SJCRH30 (cell line): ENCODE measurements at places on chromosomes 7 and 10. TPM values are rescaled to one million over a fixed set of nuclear protein-coding genes. Genes with fewer than 3 reads are reported as not detected.

- H3K4me3 ChIP-seq = no peak overlapping the region
- H3K4me1 ChIP-seq = peaks cover 35% of the 10 kb centered on the region
- H3K27ac ChIP-seq = peak overlapping the region; percentile 49
- DNase-seq = no peak
- H3K36me3 ChIP-seq = no peaks in the 10 kb centered on the region
- H3K27me3 ChIP-seq = no peaks in the 10 kb centered on the region
Observed at GRCh38 chr10:17219024-17219423, 9.0 kb upstream of the VIM start.

ACADSB gene
- 8.0 and 9.6 TPM in 2 replicates for total RNA-seq

- H3K27ac ChIP-seq = no peak overlapping the region
- H3K4me3 ChIP-seq = no peak overlapping the region
- H3K36me3 ChIP-seq = no peaks in the 10 kb centered on the region
Observed at GRCh38 chr7:152073352-152073751, 47.9 kb downstream of the GALNT11 start.

GPRIN2 gene
- not detected in 2 replicates for total RNA-seq

DNA sequence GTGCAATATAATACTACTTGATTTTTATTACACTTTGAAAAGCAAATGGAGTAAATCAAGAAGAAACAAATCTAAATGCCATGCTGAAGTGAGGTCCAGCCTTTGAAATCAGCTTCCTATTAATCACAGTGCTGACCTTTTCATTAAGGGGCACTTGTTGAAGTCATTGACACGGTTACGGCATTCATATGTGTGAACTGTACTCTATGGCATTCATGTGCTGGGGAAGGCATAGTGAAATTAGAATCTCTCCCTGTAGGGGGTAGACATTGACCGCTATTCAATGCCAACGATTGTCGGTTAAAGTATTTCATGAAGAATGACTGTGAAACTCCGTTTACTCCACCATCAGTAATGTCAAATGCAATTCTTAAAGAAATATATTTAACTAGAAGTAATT, 296.1 kb upstream of the SEMA3A start:
- no peaks in the 10 kb centered on the region for H3K4me1 ChIP-seq
- H3K36me3 ChIP-seq = no peaks in the 10 kb centered on the region
- no peak for DNase-seq
- no peaks in the 10 kb centered on the region for H3K27me3 ChIP-seq

DNA sequence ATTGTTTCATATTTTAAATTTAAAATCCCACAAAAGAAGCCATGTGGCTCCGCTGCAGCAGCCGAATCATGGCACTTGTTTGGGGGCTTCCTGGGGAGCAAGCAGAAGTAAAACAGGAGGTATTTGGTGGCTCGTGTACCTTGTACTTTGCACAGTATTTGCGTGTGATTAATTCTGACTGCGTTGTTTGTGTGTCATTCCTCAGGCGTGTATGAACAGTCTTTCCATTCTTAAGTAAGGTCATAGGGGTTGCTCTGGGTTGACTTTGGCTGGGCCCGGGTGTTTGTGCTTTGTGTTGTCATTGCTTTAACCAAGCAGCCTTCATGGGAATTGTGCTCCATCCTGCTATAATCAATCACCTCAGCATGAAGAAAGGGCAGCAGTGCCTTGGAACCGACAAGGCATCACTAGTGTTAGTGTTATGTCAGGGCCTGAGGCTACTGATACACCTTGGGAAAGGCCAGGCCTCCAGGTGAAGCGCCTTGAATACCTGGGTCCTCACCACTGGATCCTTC, 182.4 kb downstream of the ARHGAP21 start:
- no peak overlapping the region for H3K4me3 ChIP-seq
- no peaks in the 10 kb centered on the region for H3K4me1 ChIP-seq
- H3K36me3 ChIP-seq = peaks cover 70% of the 10 kb centered on the region
- no peak for DNase-seq
- H3K27ac ChIP-seq = no peak overlapping the region

GPR141 gene
- total RNA-seq = not detected in 2 replicates

NCF1 gene
- total RNA-seq = not detected in 2 replicates

PRR15 gene
- not detected in 2 replicates for total RNA-seq

- H3K27me3 ChIP-seq = no peaks in the 10 kb centered on the region
- no peaks in the 10 kb centered on the region for H3K36me3 ChIP-seq
- H3K4me1 ChIP-seq = peaks cover 8% of the 10 kb centered on the region; the same call in 1 of the 2 replicates
- no peak overlapping the region for H3K27ac ChIP-seq
- DNase-seq = no peak
Observed at GRCh38 chr10:73628405-73628804, 12.9 kb downstream of the MYOZ1 start.

RPA3 gene
- 88.8 and 91.5 TPM in 2 replicates for total RNA-seq

C10orf105 gene
- not detected in 2 replicates for total RNA-seq

- H3K4me1 ChIP-seq = no peaks in the 10 kb centered on the region
- DNase-seq = no peak
- H3K4me3 ChIP-seq = no peak overlapping the region
- 0 out of 2 replicates have a peak, but pooled peaks cover 6% of the 10 kb centered on the region for H3K36me3 ChIP-seq
Observed at GRCh38 chr10:11478807-11479206, 132.6 kb downstream of the USP6NL start.

CRHR2 gene
- not detected in 2 replicates for total RNA-seq

GRCh38 chr10:96638696-96639095, 51.9 kb upstream of the TM9SF3 start:
- H3K27ac ChIP-seq = no peak overlapping the region
- no peaks in the 10 kb centered on the region for H3K27me3 ChIP-seq

MYOZ1 gene
- total RNA-seq = 0.26 and 0.84 TPM in 2 replicates

SEMA3A gene
- 16.8 and 19.4 TPM in 2 replicates for total RNA-seq

DNA sequence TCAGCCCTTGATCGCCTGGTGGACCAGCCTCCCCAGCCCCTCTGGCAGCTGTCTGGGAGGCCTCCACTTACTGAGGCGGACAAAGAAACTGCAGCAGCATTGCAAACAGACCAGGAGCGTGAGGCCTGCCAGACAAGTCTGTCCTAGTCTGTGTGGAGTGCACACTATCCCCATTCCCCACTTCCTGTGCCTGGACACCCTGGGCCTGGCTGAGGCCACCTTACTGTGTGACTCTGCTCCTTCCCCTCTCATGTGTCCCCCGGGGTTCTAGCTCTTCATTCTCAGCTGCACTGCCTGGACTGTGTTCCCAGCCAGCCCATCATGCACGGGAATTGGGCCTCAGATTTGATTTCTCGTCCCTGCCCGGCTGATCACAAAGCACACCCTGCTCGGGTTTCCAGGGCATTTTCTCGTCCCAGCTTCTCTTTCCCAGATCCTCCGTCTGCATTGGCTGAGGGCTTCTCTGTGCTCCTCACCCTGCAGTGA, 16.7 kb upstream of the C10orf90 start:
- H3K36me3 ChIP-seq = no peaks in the 10 kb centered on the region
- DNase-seq = no peak
- H3K27me3 ChIP-seq = no peaks in the 10 kb centered on the region
- no peaks in the 10 kb centered on the region for H3K4me1 ChIP-seq
- no peak overlapping the region for H3K4me3 ChIP-seq
- H3K27ac ChIP-seq = no peak overlapping the region

GRCh38 chr7:138460649-138461607, 869 bp downstream of the TRIM24 start:
- peak overlapping the region; percentile 69 for H3K27ac ChIP-seq
- DNase-seq = peak; percentile 74
- no peaks in the 10 kb centered on the region for H3K27me3 ChIP-seq
- H3K36me3 ChIP-seq = peaks cover 14% of the 10 kb centered on the region
- peak overlapping the region; percentile 89 for H3K4me3 ChIP-seq

GIMAP7 gene
- total RNA-seq = not detected in 2 replicates

DNA sequence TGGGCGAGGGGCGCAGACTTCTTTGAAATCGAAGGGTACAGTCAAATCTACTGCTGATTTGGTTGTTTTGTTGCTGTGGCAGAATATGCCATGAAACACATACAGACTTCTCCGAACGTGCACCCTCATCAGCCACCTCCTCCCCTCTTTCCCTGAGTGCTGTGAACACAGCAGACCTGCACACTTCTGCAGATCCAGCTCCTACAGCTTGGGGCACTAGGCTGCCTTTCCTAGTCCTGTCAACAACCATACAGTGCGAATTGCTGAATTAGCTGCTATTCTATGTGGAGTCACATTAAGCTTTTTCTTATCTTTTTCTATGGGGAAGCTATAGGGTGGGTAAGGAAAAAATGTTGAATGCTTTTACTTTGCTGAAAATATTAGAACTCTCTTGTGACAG, 57.5 kb downstream of the COL17A1 start:
- no peak overlapping the region for H3K4me3 ChIP-seq
- H3K27ac ChIP-seq = no peak overlapping the region
- H3K36me3 ChIP-seq = peaks cover 10% of the 10 kb centered on the region

- no peaks in the 10 kb centered on the region for H3K36me3 ChIP-seq
- no peak for DNase-seq
- H3K4me3 ChIP-seq = no peak overlapping the region
Observed at GRCh38 chr10:43042503-43043341, 34.1 kb upstream of the RET start.
